Neural crest cell (in vitro differentiated cells): ENCODE measurements at places on chromosomes 6 and 20.

- DNase-seq: no peak
Measured at GRCh38 chr20:4441871-4442270, 279.8 kb upstream of the PRND start.

DNA sequence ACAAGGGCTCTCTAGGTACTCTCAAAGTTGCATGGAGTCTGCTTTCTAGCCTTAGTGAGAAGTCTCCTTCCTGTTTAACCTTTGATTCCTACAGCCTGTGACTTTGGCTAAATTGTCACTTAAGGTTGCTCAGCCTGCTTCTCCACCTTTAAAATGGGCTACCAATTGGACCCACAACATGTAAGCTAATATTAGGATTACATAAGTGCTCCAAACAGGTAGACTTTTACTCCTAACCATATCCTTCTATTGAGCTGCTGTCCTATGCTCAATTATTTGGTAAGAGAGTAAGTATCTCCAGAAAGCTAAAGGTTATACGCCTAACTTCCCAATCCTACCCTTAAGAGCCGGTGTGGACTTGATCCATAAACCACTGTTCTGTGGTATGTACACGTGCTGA lies 2.9 kb downstream of the PCNA start:
- DNase-seq: no peak

- DNase-seq: no peak
Measured at GRCh38 chr20:33097001-33097400, 17.6 kb downstream of the BPIFB4 start.

DNA sequence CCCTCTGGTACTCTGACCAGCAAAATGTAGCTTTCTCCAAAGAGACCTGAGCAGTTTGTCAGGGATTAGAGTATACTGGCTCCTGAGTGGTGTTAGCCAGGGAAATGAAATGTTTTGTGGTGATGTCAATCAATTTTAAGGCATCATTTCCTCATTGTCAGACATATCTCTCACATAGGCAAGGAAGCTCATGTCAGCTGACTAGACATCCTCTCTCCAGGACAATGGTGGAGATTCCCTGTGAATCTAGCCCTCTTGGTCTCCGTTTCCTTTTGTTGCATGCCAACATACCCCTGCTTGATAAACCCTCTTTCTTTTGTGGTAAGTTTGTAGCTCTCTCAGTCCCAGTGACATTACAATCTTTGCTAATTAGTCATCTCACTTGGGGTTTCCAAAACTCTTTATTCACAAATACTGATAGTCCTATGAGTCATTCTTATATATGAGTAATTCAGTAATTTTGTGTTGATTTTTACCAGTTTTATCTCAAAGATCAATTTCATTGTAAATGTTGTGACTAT lies 135.6 kb upstream of the PTPRK start:
- no peak for DNase-seq

DNA sequence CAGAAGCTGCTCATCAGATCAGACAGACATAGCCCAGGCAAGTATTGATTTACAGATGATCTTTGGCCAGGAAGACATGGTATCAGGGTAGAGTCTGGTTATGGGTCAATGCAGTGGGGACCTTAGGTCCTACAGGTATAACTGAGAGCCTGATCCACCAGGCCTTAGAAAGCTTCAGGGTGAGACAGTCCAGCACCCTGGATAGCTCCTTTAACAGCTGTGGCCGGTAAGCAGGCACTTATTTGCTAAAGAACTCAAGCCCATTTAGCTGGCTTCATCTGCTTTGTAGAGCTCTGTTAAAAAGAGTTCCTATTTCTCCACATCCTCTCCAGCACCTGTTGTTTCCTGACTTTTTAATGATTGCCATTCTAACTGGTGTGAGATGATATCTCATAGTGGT lies 39.6 kb downstream of the ESR1 start:
- peak; percentile 10 for DNase-seq

DNA sequence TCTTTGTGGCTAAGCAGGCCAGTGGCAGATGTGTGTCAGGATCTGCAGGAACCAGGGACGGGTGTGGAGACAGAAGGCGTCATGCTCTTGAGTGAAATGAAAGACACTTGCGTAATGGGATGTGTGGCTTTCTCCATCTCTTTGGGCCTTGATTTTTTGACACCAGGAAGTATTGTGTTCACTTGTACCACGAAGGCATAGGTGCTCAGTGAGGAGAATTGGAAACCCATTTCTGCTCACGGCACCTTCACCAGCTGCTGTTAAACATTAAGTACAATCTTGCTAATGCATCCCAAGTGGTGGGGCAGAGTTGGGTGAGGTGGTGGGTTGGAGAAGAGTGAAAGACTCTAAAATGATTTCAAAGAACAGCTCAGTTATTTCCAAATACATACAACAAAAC lies 30.0 kb downstream of the GJA10 start:
- no peak for DNase-seq

GRCh38 chr20:14956538-14956937 lies 619.1 kb upstream of the FLRT3 start:
- no peak for DNase-seq

GRCh38 chr6:24963339-24963738 lies 27.6 kb upstream of the RIPOR2 start:
- no peak for DNase-seq

DNA sequence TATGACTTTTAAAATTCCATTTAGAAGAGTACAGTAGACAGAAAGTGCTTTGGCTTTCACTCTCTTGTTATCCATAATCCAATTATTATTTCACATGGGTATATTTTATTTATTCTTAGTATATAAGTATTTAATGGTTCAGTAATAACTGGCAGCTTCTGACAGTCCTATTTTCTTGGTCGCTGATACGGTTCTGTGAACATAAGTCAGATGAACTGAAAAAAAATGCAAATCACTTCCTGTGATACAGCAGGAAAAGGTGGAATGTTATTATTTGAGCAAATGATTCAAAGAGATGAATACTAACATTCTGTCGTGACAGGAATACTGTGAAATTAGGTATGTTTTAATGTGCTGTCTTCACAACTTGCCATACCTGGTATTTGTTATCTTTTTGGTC lies 132.3 kb downstream of the ARHGAP18 start:
- DNase-seq: no peak

GRCh38 chr6:128657181-128657580 lies 136.8 kb upstream of the PTPRK start:
- DNase-seq: no peak

DNA sequence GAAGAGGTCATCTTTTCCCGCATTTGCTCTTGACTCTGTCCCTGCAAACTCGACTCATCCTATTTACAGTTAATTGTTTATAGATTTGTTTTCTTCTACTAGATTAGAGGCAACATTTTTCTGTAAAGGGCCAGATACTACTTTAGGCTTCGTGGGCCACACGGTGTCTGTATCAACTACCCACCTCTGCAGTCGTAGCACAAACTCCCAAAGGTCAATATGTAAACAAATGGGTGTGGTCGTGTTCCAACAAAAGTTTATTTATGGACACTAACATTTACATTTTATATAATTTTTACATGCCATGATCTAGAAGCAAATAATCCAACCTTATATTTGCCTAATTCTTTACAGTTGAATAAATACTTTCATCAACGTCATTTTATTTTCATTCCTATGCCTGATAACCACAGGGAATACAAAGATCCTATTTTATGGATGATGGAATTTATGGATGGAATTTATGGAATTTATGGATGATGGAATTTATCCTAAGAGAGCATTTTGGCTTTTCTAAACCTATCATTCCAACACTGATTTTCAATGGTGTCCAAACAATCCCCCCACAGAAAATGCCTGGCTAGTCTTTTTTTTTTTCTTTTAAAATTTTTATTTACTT lies 232.8 kb downstream of the MYLK4 start:
- no peak for DNase-seq

- DNase-seq: no peak
Measured at GRCh38 chr6:134962421-134962820, 12.5 kb upstream of the ALDH8A1 start.
